Caki2 (cell line): ENCODE measurements at places on chromosomes 7 and 10. TPM values are rescaled to one million over a fixed set of nuclear protein-coding genes. Genes with fewer than 3 reads are reported as not detected.

Gene ZNF722
- not detected in 2 replicates for total RNA-seq

Gene MKRN1
- total RNA-seq: 62.9 and 78.5 TPM in 2 replicates

Gene TAS2R38
- total RNA-seq: not detected in 2 replicates

Gene TMEM184A
- 13.4 and 16.6 TPM in 2 replicates for total RNA-seq

Gene ST8SIA6
- total RNA-seq: not detected in 2 replicates

Gene SEMA3C
- 49.8 and 69.8 TPM in 2 replicates for total RNA-seq

Gene FAM171A1
- total RNA-seq: 9.3 and 13.2 TPM in 2 replicates

Gene SAP25
- total RNA-seq: not detected in 2 replicates

Gene RADIL
- 2.2 TPM in 1 of 2 replicates, not detected in the other for total RNA-seq

Gene ZP3
- total RNA-seq: 17.1 and 21.8 TPM in 2 replicates

Gene FBXL13
- total RNA-seq: 0.34 TPM in 1 of 2 replicates, not detected in the other

Gene AFAP1L2
- 9.0 and 17.6 TPM in 2 replicates for total RNA-seq

Gene OR9A2
- total RNA-seq: not detected in 2 replicates

Gene DGKI
- total RNA-seq: 1.1 and 1.2 TPM in 2 replicates

Gene CFAP46
- total RNA-seq: not detected in 2 replicates

Gene GTF2IRD2
- 2.5 and 11.8 TPM in 2 replicates for total RNA-seq

Gene PVRIG
- 1.4 TPM in 1 of 2 replicates, not detected in the other for total RNA-seq

Gene HOXA4
- 5.6 and 10.3 TPM in 2 replicates for total RNA-seq

Gene SLC35G1
- total RNA-seq: 0.49 and 1.3 TPM in 2 replicates

Gene GIMAP4
- not detected in 2 replicates for total RNA-seq

Gene RGR
- not detected in 2 replicates for total RNA-seq
